ENCODE measurements at places on chromosomes 5 and 9.

GRCh38 chr9:133552236-133552635 is 17.7 kb downstream of the ADAMTSL2 start:
- DNase-seq, result no peak

DNA sequence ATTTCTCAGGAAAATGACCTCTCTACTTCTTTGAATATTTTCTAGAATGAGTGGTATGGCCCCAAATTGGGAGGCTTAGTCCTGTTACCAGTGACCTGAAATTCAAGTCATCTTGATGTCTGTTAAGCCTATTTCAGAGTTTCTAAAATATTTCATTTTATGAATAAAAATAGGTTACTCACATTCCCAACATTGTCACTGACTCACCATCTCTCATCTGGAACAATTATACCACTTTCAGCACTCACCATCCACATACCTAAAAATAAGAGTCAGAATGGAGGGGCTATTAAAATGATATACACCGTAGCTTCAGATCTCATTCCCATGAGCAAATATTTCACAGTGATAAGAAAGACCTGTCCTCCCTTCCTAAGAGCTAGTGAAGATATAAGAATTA is 71.8 kb downstream of the KIAA1958 start:
- no peak for DNase-seq

DNA sequence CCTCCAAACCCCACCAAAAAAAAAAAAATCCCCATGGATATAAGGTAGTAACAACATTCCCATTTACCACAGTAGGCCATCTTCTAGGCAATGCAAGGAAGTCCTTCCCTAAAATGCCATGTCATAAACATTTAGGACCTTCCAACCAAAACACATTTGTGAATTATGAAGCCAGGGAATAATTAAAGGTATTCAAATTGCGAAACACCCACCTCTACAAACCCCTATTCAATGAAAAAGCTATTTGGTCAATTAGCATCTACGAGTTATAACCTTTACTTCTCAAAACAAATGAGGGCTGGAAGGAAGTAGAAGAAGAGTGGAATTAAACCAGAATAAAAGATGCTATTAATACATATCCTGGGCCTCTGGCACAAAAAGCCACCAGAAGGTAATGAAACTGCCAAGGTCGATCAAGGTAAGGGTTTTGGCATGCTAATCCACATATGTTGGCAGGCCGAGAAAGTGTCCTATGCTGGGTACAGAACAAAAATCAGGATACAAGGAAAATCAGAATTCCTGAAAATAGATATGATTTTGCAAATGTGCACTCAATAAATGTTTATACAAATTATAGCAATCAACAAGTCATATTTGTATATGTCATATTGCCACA is 47.7 kb downstream of the MTMR12 start:
- DNase-seq, result no peak

GRCh38 chr9:97362777-97363545 is 48.9 kb upstream of the TDRD7 start:
- DNase-seq, result no peak

GRCh38 chr9:82367016-82367415 is 378.4 kb downstream of the SPATA31D1 start:
- peak; percentile 5 for DNase-seq

DNA sequence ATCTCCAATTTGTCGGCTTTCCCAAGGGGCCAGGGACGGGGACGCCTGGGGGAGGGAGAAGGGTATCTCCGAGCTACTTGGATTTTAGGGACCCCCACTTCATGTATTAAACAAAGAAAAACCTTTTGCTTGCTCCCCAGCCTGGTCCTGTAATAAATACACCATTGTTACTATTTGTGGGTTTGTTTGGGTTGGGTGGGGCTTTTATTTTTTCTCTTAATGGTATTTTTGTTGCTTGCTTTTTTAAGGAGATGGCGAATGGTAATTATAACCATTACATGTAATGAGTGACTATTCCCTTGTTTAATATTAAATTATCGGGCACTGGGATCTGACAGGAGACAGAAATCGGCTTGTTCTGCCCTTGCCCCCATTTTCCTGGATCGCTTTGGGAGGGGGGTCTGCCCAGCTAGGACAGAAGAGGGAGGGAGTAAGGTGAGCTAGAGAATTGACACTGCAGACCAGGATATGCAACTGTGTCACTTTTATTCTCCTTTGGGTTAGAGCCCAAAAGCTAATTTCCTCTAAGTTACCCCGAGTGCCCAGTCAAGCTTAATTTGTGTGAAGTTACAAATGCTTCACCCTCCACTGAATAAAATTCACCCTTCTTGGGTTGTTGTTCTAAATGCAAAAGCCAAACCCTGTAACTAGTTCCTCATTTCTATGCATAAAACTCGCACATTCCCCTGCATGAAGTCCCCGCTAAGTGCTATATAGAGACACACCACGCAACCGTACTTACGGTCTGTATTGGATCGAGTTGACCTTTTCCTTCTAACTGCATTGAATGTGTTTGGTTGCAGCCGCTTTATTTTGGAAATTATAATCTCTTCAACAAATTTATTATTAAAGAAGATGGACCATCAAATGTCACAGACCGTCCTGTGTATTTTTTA is 1.6 kb upstream of the ZNF608 start:
- no peak for DNase-seq

DNA sequence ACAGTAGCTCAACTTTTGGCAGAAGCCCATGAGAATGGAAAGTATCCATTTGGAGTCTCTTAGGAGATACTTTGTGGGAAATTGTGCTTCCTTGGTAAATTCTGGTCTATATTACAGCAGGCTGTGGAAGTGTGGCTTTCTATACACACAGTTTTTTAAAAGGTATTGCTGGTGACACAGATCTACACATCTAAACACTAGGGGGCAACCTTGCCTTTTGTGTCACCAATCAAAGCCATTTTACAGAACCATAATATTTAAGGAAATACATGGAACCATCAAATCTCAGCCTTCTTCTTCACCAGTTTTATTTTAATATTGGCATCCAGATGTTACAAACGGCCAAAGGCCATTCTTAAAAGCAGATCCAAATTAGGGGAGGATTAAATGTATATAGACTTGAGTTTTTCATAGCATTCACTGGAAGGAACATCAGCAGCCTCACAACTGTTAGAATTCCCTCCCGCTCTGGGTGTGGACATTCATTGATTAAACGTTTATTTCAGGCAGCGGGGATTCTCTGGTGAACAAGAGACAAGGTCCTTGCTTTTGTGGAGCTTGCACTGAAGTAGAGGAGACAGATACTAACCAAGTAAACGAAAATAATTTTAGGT is 132.4 kb upstream of the EPB41L4A start:
- peak; percentile 66 for DNase-seq

- DNase-seq, result no peak
Observed at GRCh38 chr5:24643880-24644279, 898 bp downstream of the CDH10 start.

- DNase-seq, result no peak
Observed at GRCh38 chr5:98698359-98698758, 75.1 kb upstream of the RGMB start.
